ENCODE measurements at places on chromosomes 3 and 15. TPM values are rescaled to one million over a fixed set of nuclear protein-coding genes. Genes with fewer than 3 reads are reported as not detected.

GRCh38 chr15:71116942-71117341, 1.7 kb downstream of the THSD4 start:
- H3K4me3 ChIP-seq: no peak overlapping the region
- H3K36me3 ChIP-seq: no peaks in the 10 kb centered on the region
- H3K27ac ChIP-seq: no peak overlapping the region
- no peak for DNase-seq
- H3K4me1 ChIP-seq: no peaks in the 10 kb centered on the region

GABRR3 gene
- total RNA-seq: not detected

- H3K27me3 ChIP-seq: no peaks in the 10 kb centered on the region
- H3K27ac ChIP-seq: no peak overlapping the region
- peaks cover 28% of the 10 kb centered on the region for H3K36me3 ChIP-seq
- DNase-seq: no peak
Observed at GRCh38 chr3:119508172-119508845, 10.0 kb downstream of the TIMMDC1 start.

DNA sequence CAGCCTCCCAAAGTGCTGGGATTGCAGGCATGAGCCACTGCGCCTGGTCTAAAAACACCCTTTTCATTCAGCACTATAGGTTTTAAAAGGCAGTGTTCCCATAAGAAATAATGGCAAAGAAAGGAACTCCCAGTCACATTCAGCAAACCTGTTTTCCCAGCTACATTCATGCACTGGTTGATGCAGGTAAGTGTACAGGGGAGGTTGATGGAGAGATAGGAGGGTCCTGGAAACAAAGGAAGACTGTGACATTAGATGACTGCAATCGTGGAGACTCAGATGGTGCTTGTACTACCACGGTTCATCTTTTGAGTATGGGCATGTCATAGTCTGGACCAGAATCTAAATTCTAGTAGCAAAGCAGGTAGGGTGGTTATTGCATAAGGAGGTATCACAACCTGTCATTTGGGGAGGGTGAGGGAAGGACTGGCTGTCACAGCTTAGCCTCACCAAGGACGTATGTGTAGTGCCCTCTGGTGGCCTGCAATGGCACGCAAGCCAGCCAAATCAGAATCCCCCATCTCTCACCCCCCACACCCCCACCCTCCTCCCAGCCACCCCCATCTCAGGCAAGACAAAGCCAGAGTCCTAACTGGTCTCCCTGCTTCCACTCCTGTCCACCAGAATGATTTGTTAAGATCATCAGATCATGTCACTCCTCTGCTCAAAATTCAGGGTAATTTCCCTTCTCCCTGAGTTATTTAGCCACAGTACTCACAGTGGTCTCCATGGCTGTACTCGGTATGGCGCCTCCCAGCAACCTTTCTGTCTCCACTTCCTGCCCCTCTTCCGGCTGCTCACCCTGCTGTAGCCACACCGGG, 28.8 kb upstream of the UBL7 start:
- no peak for DNase-seq
- no peaks in the 10 kb centered on the region for H3K27me3 ChIP-seq
- H3K4me1 ChIP-seq: no peaks in the 10 kb centered on the region
- H3K27ac ChIP-seq: no peak overlapping the region
- no peaks in the 10 kb centered on the region for H3K36me3 ChIP-seq

CLDN1 gene
- 0.36 TPM for total RNA-seq

- no peaks in the 10 kb centered on the region for H3K27me3 ChIP-seq
- H3K4me3 ChIP-seq: no peak overlapping the region
- H3K27ac ChIP-seq: peak overlapping the region; percentile 49
- peaks cover 70% of the 10 kb centered on the region for H3K4me1 ChIP-seq
- no peaks in the 10 kb centered on the region for H3K36me3 ChIP-seq
- no peak for DNase-seq
Observed at GRCh38 chr15:45645026-45645980, 10.5 kb downstream of the SQOR start.

- H3K27me3 ChIP-seq: no peaks in the 10 kb centered on the region
- no peaks in the 10 kb centered on the region for H3K4me1 ChIP-seq
- peak overlapping the region; percentile 93 for H3K27ac ChIP-seq
Observed at GRCh38 chr3:58025837-58026569, 17.8 kb downstream of the FLNB start.

DNA sequence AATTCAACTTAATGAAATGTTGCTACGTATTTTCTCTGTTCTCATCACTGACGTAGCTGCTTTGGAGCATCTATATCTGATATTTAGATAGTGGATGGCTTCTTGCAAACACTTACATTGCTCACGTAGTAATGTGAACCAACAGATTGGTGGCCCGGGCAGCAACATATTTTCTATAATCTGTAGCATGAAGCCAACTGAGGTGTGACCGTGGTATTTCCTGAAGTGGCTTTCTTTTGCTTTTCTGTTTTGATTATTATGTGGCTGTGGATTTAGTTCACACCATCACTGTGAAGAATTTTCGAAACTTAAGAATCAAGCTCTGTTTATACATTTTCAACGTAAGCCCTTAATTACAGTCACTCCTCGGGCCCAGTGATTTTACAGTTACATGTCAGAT, 288.5 kb downstream of the LPP start:
- DNase-seq: no peak
- H3K36me3 ChIP-seq: peaks cover 7% of the 10 kb centered on the region
- no peak overlapping the region for H3K4me3 ChIP-seq
- H3K27ac ChIP-seq: no peak overlapping the region

MYLK gene
- total RNA-seq: 1,169 TPM

DNA sequence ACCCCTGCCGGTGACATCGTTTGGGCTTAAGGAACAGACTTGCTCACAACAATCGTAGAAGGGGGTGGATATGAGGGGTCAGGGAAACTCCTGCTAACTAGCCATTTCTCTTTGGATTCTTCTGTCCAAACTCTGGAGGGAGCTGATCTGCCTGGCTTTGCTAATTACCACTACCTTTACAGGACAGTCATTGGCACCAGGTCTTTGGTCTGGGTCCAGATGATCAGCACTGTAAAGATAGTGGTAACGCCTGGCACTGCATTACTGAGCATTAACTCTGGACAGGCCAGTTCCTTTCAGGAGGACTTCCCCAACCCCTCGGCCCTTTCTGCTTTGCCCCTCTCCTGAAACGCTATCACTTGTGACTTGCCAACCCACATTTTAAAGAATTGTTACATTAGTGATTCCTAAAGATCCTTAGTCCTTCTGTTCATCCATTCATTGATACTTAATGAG, 788 bp downstream of the UQCC5 start:
- no peak for DNase-seq
- no peaks in the 10 kb centered on the region for H3K27me3 ChIP-seq
- H3K27ac ChIP-seq: peak overlapping the region; percentile 93
- no peaks in the 10 kb centered on the region for H3K4me1 ChIP-seq
- peaks cover 18% of the 10 kb centered on the region for H3K36me3 ChIP-seq
- peak overlapping the region; percentile 57 for H3K4me3 ChIP-seq

DNA sequence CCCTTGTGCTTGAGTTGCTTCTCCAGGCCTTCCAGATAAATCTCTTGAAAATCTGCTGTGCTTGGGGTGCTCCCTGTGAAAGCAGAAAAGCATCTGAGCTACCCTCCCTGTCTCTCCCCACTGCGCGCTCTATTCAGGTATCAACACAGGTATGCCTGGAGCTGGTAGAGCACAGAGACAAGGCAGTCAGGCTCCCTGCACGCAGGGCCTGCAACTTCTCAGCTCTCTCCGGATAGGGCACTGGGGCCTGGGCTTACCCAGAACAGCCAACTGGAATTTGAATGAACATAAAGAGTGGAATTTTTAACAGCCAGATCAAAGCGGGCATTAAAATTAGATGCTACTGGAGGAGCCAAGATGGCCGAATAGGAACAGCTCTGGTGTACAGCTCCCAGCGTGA, 183.6 kb downstream of the XXYLT1 start:
- DNase-seq: no peak
- peak overlapping the region; percentile 34 for H3K27ac ChIP-seq
- peaks cover under 1% of the 10 kb centered on the region for H3K4me1 ChIP-seq
- no peak overlapping the region for H3K4me3 ChIP-seq
- H3K36me3 ChIP-seq: no peaks in the 10 kb centered on the region

- no peak overlapping the region for H3K4me3 ChIP-seq
- H3K4me1 ChIP-seq: no peaks in the 10 kb centered on the region
- no peak for DNase-seq
- no peak overlapping the region for H3K27ac ChIP-seq
- no peaks in the 10 kb centered on the region for H3K36me3 ChIP-seq
Observed at GRCh38 chr3:72947715-72948490, 48.7 kb upstream of the PPP4R2 start.

DNA sequence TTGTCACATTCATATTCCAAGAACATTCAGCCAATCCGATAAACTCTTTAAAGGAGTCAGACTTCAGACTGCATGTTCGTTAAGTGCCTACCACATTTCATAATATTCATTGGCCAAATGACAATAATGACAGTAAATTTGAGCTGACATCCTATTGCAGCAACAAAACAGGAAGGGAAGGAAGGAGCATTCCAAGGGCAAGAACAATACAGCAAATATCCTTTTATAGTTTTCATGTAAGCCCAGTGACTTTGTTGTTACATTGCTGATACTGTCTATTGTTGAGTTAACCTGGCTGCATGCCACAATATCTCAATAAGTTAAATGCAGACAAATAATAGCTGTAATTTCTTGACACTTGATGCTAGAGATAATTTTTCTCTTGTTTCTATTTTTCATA, 16.4 kb upstream of the CBLB start:
- no peak overlapping the region for H3K27ac ChIP-seq
- no peak for DNase-seq
- no peaks in the 10 kb centered on the region for H3K36me3 ChIP-seq
- H3K27me3 ChIP-seq: no peaks in the 10 kb centered on the region
- no peaks in the 10 kb centered on the region for H3K4me1 ChIP-seq
- no peak overlapping the region for H3K4me3 ChIP-seq

GRCh38 chr3:9682096-9682495, 21.5 kb upstream of the CPNE9 start:
- H3K36me3 ChIP-seq: peaks cover 88% of the 10 kb centered on the region
- peak; percentile 18 for DNase-seq

ATP6V1A gene
- total RNA-seq: 34.6 TPM

- H3K27ac ChIP-seq: peak overlapping the region; percentile 62
- H3K4me1 ChIP-seq: peaks cover 28% of the 10 kb centered on the region
- H3K36me3 ChIP-seq: no peaks in the 10 kb centered on the region
- H3K4me3 ChIP-seq: no peak overlapping the region
- no peaks in the 10 kb centered on the region for H3K27me3 ChIP-seq
Observed at GRCh38 chr3:159929171-159930141, 59.2 kb upstream of the IL12A start.

DNA sequence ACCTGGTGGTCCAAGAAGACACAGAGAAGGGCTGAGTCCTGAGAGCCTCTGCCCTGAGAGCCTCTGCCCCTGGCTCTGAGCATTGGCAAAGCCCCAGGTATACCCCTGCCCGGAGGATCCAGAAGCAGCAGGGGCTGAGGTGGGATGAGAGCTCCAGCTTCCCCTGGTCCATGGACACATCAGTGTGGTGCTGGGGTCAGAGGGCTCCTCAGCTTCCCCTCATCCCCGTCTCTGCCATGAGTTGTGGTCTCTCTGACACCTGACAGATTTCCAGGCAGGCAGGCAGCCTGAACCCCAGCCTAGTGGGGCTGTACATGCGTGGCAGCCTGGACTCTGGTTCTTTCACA, 3.5 kb upstream of the KLF15 start:
- peaks cover 19% of the 10 kb centered on the region for H3K4me1 ChIP-seq
- no peaks in the 10 kb centered on the region for H3K27me3 ChIP-seq
- DNase-seq: no peak
- no peak overlapping the region for H3K4me3 ChIP-seq
- H3K27ac ChIP-seq: no peak overlapping the region

DNA sequence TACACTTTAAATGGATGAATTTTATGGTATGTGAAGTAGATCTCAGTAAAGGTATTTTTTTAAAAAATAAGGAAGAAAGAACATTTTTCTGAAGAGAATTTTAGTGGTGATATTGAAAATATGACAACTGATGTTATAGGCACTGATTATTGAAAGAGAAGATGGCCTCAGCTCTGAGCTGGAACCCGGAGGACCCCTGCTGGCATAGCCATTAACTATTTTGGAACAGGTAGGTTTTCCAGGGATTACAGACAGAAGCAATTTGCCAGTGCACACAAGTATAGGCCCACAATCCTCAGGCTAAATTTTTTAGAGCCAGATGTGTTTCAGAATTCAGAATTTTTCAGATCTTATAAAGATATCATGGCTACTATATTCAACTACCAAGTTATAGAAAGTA, 315.9 kb upstream of the GPR149 start:
- no peaks in the 10 kb centered on the region for H3K27me3 ChIP-seq
- no peaks in the 10 kb centered on the region for H3K4me1 ChIP-seq
- H3K36me3 ChIP-seq: no peaks in the 10 kb centered on the region
- DNase-seq: no peak
- no peak overlapping the region for H3K4me3 ChIP-seq
- H3K27ac ChIP-seq: no peak overlapping the region

- no peaks in the 10 kb centered on the region for H3K27me3 ChIP-seq
- no peaks in the 10 kb centered on the region for H3K4me1 ChIP-seq
- no peak overlapping the region for H3K4me3 ChIP-seq
- no peaks in the 10 kb centered on the region for H3K36me3 ChIP-seq
- H3K27ac ChIP-seq: no peak overlapping the region
- DNase-seq: no peak
Observed at GRCh38 chr3:16929311-16929710, 44.6 kb downstream of the PLCL2 start.

DNA sequence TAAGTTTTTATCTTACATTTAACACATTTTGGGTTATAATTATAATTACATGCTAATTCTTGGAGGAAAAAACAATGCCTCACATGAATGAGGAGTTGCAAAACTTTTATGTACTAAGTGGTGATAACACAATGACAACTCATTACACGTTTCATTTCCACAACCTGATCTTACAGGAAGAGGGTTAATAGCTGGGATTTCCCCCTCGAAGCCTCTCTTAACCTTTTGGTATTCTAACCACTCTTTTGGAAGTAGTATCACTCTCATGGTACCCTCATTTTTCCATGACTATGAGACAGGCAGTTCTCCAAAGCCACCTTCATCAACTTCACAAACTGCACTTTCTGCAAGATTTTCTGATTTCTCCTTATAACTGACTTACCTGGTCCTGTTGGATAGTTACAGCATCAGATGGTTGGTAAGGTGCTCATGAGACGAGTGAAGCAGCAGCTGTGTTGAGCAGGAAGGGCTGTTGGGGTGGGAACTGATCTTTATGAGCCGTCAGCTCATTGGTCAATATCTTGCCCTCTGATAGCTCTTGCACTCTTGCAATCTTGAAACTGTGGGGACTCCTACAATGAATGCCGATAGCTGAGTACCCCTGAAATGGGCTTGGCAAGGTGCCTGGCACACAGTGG, 41.6 kb downstream of the ACAN start:
- DNase-seq: no peak
- no peak overlapping the region for H3K27ac ChIP-seq
- H3K27me3 ChIP-seq: no peaks in the 10 kb centered on the region
- no peak overlapping the region for H3K4me3 ChIP-seq
- H3K36me3 ChIP-seq: no peaks in the 10 kb centered on the region

TF gene
- 5.8 TPM for total RNA-seq

GRCh38 chr3:37969596-37970100, 20.9 kb upstream of the VILL start:
- no peak overlapping the region for H3K27ac ChIP-seq
- DNase-seq: no peak
- H3K27me3 ChIP-seq: no peaks in the 10 kb centered on the region
- H3K4me1 ChIP-seq: peaks cover 7% of the 10 kb centered on the region
- H3K36me3 ChIP-seq: peaks cover 40% of the 10 kb centered on the region

TLE3 gene
- 82.0 TPM for total RNA-seq

MAGI1 gene
- 47.8 TPM for total RNA-seq
